ENCODE measurements at places on chromosomes 2 and 18. TPM values are rescaled to one million over a fixed set of nuclear protein-coding genes. Genes with fewer than 3 reads are reported as not detected.

The BMP10 gene
- not detected for total RNA-seq

The CAPN14 gene
- 0.05 TPM for total RNA-seq

The CCNYL1 gene
- 30.3 TPM for total RNA-seq

The PTH2R gene
- not detected for total RNA-seq

The ABCG8 gene
- total RNA-seq: not detected

Measured in dermis blood vessel endothelial cell (primary cell).